Neural crest cell (in vitro differentiated cells): ENCODE measurements at places on chromosomes 6 and 20. TPM values are rescaled to one million over a fixed set of nuclear protein-coding genes. Genes with fewer than 3 reads are reported as not detected.
A peak's percentile ranks its signal among the peaks of the same experiment; 100 is the strongest.

- H3K4me3 ChIP-seq, result no peak overlapping the region
- no peaks in the 10 kb centered on the region for H3K36me3 ChIP-seq
- no peaks in the 10 kb centered on the region for H3K4me1 ChIP-seq
- DNase-seq, result no peak
- H3K27me3 ChIP-seq, result peaks cover 2% of the 10 kb centered on the region
These were observed 199.2 kb upstream of the PRDM1 start for GRCh38 chr6:105886814-105887544.

DNA sequence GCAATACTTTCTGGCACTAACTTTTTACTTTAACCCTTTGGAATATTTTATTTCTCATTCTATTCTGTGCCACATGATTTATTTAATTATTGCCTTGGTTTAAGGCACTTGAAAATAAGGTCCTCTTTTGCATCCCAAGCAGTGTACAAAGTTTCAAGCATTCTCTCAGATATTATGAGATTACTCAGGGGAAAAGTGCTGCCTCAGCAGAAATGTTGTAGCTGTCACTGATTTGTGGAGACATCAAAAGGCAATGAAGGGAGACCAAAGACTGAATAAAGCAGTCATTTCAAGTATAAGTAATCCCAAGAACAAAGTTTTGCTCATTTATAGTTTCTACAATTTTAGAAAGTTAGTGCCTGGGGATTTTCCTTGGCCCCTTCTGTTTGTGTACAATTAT lies 253.0 kb downstream of the RNF144B start:
- peaks cover 22% of the 10 kb centered on the region for H3K4me1 ChIP-seq
- no peak overlapping the region for H3K27ac ChIP-seq
- peaks cover 10% of the 10 kb centered on the region for H3K36me3 ChIP-seq
- no peak for DNase-seq
- H3K27me3 ChIP-seq, result no peaks in the 10 kb centered on the region

- H3K27me3 ChIP-seq, result peaks cover 42% of the 10 kb centered on the region
- no peak for DNase-seq
- H3K4me3 ChIP-seq, result no peak overlapping the region
- peaks cover 5% of the 10 kb centered on the region for H3K4me1 ChIP-seq
- H3K27ac ChIP-seq, result no peak overlapping the region
- no peaks in the 10 kb centered on the region for H3K36me3 ChIP-seq
These were observed 3.6 kb upstream of the MAS1 start for GRCh38 chr6:159887146-159887545.

DNA sequence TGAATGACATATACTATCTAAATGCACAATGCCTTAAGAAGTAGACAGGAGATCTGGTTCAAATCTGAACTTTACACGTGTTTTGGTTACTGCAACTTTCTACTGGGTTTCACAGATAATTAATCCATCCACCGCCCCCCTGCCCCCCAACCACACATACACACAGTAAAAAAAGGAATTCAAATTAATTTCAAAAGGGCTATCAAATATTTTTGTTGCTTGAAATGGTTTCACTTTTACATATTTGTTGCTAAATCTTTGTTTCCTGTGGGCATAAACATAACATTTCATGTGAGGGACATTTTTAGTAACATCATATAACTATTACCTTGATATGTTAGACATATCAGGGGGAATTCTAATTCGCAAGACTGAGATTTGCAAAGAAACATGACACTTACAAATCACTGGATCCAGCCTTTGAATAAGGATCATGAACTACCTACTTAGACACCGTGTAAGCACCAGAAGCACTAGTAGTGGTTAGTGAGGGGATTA lies 7.5 kb downstream of the NEDD9 start:
- peak overlapping the region; percentile 40 for H3K27ac ChIP-seq
- no peak for DNase-seq
- H3K27me3 ChIP-seq, result no peaks in the 10 kb centered on the region

GRCh38 chr20:15842872-15843271 lies 730.4 kb downstream of the KIF16B start:
- H3K27me3 ChIP-seq, result no peaks in the 10 kb centered on the region
- no peaks in the 10 kb centered on the region for H3K36me3 ChIP-seq
- H3K4me3 ChIP-seq, result no peak overlapping the region

GRCh38 chr6:36320475-36320874 lies 16.2 kb downstream of the BNIP5 start:
- H3K36me3 ChIP-seq, result no peaks in the 10 kb centered on the region
- no peak overlapping the region for H3K27ac ChIP-seq
- H3K4me3 ChIP-seq, result no peak overlapping the region
- peaks cover 9% of the 10 kb centered on the region for H3K4me1 ChIP-seq

GRCh38 chr6:25017932-25018567 lies 82.3 kb upstream of the RIPOR2 start:
- DNase-seq, result peak; percentile 22
- H3K27me3 ChIP-seq, result no peaks in the 10 kb centered on the region
- no peak overlapping the region for H3K4me3 ChIP-seq
- no peak overlapping the region for H3K27ac ChIP-seq
- peaks cover 13% of the 10 kb centered on the region for H3K4me1 ChIP-seq

DNA sequence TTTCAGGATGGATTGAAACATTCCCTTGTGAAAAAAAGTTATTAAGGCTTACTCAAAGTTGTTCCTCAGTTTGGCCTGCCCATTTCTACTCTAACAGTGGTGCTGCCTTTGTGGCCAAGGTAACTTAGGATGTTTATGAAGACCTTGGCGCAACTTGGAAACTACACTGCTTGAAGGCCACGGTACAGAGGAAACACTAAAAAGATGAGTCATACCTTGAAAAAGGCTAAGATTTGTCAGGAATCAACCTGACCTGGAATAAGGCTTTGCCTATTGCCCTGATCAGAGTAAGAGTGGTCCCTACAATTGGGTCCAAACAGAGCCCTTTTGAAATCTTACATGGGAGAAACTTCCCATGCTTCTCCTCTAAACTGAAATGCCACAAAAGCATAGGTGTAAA lies 119.9 kb upstream of the MOCS1 start:
- no peaks in the 10 kb centered on the region for H3K4me1 ChIP-seq
- no peak overlapping the region for H3K4me3 ChIP-seq
- H3K27ac ChIP-seq, result no peak overlapping the region
- no peaks in the 10 kb centered on the region for H3K36me3 ChIP-seq
- DNase-seq, result no peak
- H3K27me3 ChIP-seq, result peaks cover 44% of the 10 kb centered on the region

DNA sequence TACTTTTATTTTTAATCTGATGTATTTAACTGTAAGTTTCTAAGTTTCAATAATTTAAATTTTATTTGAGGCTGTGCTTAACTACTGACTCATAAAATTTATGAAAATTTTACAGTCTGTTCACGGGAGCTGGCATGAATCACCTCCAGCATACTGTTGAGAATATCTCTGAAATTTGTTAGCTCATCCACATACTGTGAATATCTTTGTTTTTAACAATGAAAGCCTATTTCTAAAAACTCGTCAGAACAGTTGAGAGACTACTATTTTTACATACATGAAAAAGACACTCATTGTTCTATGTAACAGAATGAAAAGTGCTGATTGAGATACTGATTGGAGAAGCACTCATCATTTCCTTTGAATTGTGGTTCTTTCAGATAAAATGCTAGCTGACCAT lies 749.3 kb downstream of the TENT5A start:
- DNase-seq, result no peak
- H3K36me3 ChIP-seq, result no peaks in the 10 kb centered on the region
- no peak overlapping the region for H3K4me3 ChIP-seq
- H3K4me1 ChIP-seq, result no peaks in the 10 kb centered on the region
- H3K27me3 ChIP-seq, result no peaks in the 10 kb centered on the region

DNA sequence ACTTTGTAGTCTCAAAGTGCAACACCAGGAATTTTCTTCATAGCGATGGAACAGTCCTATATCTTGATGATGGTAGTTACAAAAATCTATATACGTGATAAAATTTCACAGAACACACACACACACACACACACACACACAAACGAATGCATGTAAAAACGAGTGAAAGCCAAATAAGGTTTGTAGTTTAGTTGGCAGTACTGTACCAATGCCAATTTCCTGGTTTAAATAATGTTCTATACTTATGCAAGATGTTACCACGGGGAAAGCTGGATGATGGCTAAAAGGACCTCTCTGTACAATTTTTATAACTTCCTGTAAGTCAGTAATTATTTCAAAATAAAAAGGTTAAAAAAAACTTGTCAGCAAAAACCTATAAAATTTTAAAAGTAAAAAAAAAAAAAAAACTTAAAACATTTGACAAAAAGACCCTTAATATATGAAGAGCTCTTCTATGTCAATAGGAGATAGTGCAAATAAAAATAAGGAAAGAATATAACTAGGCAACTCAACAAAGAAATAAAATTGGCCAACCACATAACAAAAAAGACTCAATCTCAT lies 37.6 kb downstream of the PDSS2 start:
- no peak overlapping the region for H3K27ac ChIP-seq
- no peaks in the 10 kb centered on the region for H3K27me3 ChIP-seq
- H3K4me3 ChIP-seq, result no peak overlapping the region
- DNase-seq, result no peak

GRCh38 chr20:33791959-33792597 lies 19.1 kb upstream of the CHMP4B start:
- no peak overlapping the region for H3K4me3 ChIP-seq
- peaks cover 14% of the 10 kb centered on the region for H3K4me1 ChIP-seq
- no peak overlapping the region for H3K27ac ChIP-seq
- no peaks in the 10 kb centered on the region for H3K36me3 ChIP-seq
- DNase-seq, result peak; percentile 84

DNA sequence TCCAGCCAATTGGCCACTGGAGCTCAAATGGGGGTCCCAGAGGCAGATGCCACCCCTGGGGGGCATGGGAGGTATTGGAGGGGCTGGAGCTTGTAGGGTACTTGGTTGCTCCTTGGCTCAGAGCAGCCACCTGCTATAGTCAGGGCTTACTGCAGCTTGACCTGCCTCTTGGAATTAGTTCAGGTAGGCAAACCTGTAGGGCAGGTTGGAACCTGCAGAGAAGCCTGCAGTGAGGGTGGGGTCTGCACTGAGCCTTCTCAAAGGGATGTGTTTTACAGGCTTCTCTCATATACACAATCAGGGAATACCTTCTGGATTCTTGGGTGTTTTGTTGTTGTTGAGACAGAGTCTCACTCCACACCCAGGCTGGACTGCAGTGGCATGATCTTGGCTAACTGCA lies 94.2 kb upstream of the MYL9 start:
- H3K27ac ChIP-seq, result no peak overlapping the region
- H3K4me3 ChIP-seq, result no peak overlapping the region
- no peak for DNase-seq
- no peaks in the 10 kb centered on the region for H3K27me3 ChIP-seq
- H3K36me3 ChIP-seq, result no peaks in the 10 kb centered on the region

DNA sequence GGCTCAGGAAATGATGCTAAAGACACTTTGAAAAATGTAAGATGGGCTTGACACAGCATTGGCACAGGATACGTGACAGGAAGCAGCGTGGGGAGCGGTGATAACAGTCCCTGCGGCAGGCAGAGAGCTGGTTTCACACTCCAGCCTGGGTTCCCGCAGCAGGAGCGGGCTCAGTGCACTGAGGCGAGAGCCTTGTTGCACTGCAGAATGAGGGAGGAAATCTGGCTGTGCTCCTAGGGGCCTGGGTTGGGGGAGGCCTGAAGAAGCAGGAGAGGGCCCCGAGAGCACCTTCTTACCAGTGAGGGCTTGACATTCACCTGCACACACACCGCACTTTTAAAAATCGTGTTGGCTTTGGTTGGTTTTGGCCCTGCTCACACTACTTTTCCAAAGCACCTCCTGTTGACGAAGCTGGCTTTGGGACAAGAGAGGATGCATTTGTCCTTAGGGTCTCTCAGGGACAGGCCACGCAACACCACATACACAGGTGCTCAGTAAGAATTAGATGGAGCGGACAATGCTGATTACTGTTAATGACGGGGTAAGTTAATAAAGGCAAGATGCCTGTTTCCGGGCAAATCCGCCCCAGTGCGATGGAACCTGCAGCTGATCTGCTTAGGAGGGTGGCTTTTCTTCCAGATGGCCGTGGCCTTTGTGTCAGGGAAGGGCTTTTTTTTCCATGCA lies 49.4 kb upstream of the ARMC2 start:
- H3K27ac ChIP-seq, result no peak overlapping the region
- no peaks in the 10 kb centered on the region for H3K27me3 ChIP-seq
- H3K36me3 ChIP-seq, result no peaks in the 10 kb centered on the region
- H3K4me3 ChIP-seq, result no peak overlapping the region
- DNase-seq, result no peak

- no peak overlapping the region for H3K4me3 ChIP-seq
- peaks cover 5% of the 10 kb centered on the region for H3K36me3 ChIP-seq
- H3K27ac ChIP-seq, result peak overlapping the region; percentile 17
- DNase-seq, result no peak
- no peaks in the 10 kb centered on the region for H3K4me1 ChIP-seq
These were observed 31.7 kb upstream of the MAS1L start for GRCh38 chr6:29519291-29520010.

DNA sequence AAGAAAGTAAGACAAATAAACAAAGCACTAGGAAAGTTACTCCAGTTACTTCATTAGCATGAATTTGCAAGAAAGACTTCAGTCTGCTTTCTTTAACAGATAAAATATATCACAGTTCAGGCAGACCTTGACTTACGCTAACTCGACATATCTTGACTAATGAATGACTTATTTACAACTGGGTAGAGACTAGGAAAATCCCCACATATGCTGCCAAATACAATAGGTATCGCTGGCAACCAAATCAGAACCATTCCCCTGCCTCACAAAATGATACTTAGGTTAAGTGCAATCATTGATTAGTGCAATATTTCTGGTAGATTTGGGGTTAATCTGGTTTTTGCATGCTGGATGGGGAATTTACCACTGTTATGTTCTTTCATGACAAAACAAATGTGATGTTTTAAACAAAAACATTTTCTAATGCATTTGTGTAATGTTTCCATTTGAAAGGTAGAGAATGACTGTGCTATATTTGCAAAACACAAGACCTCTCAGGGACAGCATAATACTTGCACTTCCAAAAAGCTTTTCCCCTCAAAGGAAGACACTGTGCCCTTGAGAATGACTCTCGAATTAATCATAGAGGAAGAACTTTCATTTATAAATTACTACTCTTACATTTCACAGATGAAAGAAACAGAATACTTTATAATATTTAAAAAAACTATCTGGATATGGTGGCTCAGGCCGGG lies 101.6 kb downstream of the PRKN start:
- no peak for DNase-seq
- H3K4me1 ChIP-seq, result peaks cover 4% of the 10 kb centered on the region
- no peaks in the 10 kb centered on the region for H3K27me3 ChIP-seq

PACSIN1 gene
- 0.30 and 0.44 TPM in 2 replicates for total RNA-seq

IL20RA gene
- not detected in 2 replicates for total RNA-seq

KIF25 gene
- total RNA-seq, result 0.72 and 1.0 TPM in 2 replicates

RIMS4 gene
- 4.1 and 6.1 TPM in 2 replicates for total RNA-seq

FILIP1 gene
- 0.79 and 0.89 TPM in 2 replicates for total RNA-seq

SLC26A8 gene
- total RNA-seq, result 0.14 and 0.33 TPM in 2 replicates

SRSF12 gene
- 21.9 and 23.5 TPM in 2 replicates for total RNA-seq

VSTM2L gene
- total RNA-seq, result 7.3 and 9.3 TPM in 2 replicates

SLC22A7 gene
- 0.37 TPM in 1 of 2 replicates, not detected in the other for total RNA-seq

FAM162B gene
- 1.9 and 2.5 TPM in 2 replicates for total RNA-seq

ARMC12 gene
- 2.7 and 2.9 TPM in 2 replicates for total RNA-seq

HSPA1L gene
- total RNA-seq, result 1.5 and 1.8 TPM in 2 replicates
